Fibroblast of gingiva (primary cell): ENCODE measurements at places on chromosomes 11 and 22.

GRCh38 chr11:64568041-64568571 is 22.9 kb upstream of the SLC22A12 start:
- DNase-seq: no peak

DNA sequence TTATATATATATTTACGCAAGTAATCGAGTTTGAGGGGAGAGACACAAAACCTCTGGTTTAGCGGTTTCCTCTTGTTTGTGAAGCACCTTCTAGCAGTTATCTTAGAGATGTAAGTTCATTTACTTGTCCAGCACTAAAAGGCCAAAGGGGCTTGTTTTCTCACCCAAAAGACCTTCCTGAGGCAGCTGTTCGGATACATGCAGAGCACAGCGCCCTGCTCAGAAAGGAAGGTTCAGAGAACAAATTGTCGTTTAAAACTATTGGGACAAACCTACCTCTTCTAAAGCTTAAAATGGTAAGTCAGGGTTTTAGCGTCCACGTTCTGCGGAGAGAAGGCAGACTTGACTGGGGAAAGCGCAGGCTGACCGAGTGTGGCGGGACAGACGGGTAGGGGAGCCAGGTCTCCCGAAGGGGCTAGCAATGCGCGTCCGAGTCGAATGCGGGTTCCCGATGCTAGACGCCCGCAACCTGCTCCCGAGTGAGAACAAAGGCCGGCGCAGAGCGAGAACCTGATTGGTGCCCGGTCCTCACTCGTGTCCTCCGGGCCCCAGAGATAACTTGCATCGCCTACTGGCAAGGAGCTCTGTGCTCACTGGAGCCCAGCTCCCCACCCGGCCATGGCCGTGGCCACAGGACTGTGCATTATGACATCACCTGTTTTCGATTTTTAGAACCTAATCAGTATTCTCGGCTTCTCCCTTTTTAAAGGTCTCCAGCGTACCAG is 1.0 kb upstream of the SESN3 start:
- DNase-seq: peak; percentile 34

DNA sequence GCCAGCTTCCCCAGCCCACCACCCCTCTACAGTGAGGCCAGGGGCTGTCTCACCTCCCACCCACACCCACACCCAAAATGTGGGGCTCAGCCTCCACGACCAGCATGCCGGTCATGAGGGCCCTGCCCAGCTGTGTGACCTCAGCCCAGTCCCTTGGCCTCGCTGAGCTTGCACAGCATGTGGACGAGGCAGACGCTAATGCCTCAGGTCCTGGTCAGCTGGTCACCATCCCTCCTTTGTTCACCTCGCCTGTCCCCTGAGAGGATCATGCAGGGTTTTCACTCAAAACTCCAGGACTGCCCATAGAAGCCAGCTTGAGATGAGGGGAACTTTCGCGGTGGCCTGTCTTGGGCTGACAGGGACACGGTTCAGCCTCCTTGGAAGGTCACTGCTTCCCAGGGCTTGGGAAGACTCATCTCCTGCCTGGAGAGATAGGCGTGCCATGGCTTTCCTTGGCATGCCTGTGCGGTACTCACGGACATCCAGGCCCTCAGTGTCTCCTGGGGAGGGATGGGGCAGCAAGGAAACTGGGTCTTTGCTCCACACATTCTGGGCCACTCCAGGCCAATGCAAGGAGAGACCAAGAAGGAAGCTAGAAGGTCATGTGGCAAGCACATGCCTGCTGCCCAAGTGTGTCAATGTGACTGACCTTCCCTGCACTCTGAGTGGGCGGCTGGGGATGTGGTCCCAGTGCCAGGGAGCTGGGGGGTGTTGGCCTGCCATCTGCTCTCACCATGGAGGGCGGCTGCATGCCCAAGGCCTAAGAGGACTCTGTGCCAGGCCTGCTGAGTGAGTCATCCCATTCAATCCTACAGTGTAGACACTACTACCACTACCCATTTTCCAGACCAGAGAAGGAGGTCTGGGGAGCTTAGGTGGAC is 3.2 kb upstream of the RTN4R start:
- no peak for DNase-seq

GRCh38 chr22:30202531-30203006 is 44.0 kb downstream of the LIF start:
- DNase-seq: peak; percentile 66

DNA sequence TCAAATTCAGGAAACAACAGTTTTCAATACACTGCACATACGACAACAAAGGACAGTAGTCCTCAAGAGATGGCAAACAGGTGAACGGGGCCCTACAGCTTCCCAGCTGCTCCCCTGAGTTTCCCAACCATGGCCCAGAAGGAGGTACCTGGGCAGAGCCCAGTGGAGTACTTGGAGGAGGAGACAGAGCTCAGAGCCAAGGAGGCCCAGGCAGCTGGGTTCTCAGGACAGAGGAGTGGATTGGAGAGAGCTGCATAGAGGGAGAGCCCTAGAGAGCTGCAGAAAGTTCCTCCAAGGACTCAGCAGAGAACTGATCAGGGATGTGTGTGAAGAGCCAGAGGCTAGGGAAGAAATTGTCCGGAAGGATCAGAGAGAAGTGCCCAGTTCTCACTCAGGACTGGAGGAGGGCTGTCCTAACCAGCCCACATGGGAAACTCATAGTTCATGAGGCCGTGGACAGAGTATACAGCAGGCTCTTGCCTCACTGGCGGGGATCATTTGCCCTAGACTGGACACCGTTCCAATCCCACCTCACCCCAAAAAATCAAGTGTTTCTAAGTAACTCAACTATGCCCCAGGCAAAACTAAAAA is 7.6 kb upstream of the ASCL2 start:
- DNase-seq: no peak

- no peak for DNase-seq
Observed at GRCh38 chr11:102653744-102654291, 28.7 kb upstream of the MMP20 start.

DNA sequence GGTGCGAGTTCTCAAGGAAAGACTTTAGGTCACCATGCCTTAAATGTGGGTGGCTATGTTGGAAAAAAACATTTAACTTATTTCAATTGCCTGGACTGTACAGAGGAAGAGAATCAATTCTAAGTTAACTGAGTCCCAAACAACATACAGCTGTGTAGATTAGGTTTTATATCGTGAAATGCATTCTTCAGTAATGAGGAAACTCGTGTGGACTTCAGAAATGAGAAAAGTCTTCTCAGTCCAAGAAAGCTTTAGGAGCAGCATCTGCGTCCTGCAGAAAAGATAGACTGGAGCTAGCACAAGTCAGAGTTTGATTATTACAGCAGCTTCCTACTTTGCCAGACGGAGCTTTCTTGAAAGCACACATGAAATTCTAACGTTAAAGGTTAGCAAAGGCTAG is 673.0 kb downstream of the OPCML start:
- no peak for DNase-seq

DNA sequence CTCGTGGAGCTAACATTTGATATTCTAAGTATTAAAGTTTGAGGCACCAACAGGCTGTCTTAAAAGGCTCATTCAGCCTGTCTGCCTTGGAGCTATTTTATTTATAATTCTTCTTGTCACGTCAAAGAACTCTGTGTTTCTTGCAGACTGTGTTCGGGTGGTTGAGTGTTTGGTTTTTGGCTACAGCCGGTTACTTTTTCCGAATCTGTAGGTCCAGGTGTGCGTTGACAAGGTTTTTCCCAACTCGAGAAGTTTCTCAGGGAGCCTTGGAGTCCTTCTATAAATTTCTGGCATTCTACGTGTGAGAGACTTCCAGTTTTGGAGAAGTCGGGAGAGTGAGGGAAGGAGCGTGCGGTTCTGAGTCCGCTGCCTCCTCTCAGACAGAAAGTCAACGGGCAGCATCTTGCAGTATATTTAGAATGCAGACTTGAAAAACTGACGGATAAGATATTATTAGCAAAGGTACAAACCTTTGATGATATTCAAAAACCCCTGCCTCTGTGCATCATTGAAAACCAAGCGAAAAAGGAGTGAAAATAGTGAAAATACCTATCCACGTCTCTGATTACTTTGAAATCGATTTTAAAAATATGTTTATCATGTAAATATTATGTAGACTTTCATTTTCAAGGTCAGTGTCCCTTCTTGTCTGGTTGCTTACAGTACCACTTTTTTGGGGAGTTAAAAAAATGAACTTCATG is 85.2 kb upstream of the PPARA start:
- no peak for DNase-seq

DNA sequence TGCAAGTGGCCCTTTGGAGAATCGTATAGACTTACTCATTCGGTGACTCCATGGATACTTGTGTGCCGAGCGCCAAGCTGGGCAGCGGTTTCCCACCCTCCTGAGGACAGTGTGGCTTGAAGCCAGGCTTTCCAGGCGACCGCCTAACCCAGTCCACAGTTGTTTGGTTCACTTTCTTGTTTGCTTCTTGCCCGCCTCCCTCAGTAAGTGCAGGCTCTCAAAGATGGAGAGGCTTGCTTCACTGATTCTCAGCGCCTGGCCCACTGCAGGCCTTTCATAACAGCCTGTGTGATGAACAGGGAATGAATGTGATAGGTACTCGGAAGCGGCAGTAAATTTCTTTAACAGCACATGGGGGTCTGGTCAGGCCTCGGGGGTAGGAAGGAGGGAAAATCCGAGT is 11.2 kb upstream of the MDK start:
- DNase-seq: no peak

GRCh38 chr11:33063326-33063881 is 24.0 kb downstream of the TCP11L1 start:
- DNase-seq: no peak

- peak; percentile 57 for DNase-seq
Observed at GRCh38 chr11:73317373-73317772, 9.3 kb downstream of the ARHGEF17 start.

GRCh38 chr11:62008193-62008592 is 40.8 kb upstream of the FTH1 start:
- no peak for DNase-seq

DNA sequence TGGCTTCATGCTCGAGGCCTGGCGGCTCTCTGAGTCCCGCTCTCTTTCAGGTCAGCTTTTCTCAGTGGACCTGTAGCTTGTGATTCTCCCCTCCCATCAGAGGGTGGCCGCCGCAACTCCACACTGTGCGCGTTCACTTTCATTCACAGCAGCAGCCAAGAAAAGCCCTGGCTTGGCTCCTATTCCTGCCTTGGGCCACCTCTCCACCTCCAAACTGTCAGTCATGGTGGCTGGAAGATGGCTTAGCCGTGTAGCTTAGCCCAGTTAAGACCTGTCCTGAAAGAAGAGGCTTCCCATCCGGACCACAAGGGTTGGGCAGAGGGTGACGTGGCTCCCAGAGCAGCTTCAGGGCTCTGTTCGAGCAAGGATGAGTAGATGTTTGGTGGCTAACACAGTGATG is 125.5 kb downstream of the TBC1D22A start:
- DNase-seq: no peak

DNA sequence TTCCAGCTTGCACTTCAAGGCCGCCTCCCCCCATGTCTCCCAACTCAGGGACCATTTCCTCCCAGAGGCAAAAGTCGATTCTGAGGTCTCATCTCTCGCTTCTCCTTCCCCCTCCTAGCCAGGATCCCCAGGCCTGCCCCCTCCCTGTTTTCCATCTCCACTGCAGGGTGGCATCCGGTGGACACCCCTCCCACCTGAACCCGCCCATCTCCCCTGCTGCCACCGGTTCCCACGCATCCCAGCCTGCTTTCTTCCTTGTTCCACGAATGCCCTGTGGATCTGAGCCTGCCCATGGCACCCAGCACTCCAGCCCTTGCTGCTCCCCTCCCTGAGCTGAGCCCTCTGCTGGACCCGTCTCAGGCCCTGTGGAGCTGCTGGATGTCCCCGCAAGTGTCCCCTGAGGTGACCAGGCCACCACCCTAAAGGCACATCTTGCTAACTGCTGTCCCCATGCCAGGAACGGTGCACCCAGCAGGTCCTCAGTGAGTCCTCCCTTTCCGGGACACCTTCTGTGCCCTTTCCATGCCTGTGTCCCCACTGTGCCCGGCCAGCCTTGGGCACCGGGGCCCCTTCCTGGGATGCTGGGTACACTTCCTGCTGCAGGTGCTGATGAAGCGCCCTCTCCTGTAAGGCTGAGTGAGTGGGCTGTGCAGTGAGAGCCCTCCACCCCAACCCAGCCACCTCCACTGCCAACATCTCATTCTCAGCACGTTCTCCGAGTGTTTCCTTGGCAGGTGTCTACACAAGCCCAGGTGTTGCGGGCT is 936 bp downstream of the IL17REL start:
- no peak for DNase-seq

- no peak for DNase-seq
Observed at GRCh38 chr22:49197986-49198704, 629.5 kb downstream of the BRD1 start.

- peak; percentile 90 for DNase-seq
Observed at GRCh38 chr11:66267379-66268243, 828 bp upstream of the RAB1B start.

DNA sequence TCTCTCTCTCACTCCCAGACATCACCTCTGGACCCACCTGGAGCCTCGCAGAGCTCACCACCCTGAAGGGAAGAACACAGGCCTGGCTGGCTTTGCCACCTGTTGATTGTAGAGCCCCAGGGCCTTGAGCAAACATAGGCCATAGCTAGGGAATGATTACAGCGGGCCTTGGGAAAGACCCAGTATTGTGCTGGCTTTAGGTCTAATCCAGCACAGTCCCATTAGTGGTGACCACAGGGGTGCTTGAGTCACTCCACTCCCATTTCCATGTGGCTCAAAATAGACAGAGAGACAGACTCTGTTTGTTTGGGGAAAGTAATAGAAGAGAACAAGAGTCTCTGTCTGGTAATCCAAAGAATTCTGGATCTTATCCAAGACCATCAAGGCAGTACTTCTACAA is 42.7 kb upstream of the FAM181B start:
- DNase-seq: no peak

DNA sequence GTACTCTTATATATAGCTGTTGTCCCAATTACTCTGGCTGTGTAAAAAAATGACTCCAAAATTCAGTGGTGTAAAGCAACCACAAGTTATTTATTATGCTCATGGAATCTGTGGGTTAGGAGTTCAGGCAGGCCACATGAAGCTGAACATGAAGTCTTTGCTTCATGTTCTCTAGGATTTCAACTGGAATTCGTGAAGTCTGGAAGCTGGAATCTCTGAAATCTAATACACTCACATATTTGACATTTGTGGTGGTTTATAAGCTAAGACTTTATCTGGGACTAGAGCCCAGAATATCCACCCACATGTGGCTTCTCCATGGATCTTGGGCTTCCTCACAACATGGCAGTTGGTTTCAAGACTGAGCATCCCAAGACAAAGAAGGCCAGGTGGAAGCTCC is 430.6 kb downstream of the MIAT start:
- DNase-seq: peak; percentile 41

DNA sequence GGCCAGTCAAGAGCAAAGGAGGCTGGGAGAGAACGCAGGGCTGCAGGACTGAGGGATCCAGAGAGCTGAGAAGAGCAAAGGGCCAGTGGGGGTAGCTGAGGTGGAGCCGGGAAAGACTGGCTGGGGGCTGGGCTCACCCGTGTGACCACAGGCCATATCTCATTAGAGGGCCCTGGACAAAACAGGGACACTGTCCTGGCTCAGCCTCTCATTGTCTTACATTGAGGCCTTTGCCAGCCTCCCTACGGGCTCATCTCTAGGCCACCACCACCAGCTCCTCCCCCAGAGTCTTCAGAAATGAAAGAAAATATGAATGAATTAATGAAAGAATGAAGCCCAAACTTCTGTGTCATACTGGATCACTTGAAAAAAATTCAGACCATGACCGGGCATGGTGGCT is 9.2 kb downstream of the RAB36 start:
- no peak for DNase-seq
